ENCODE measurements at places on chromosomes 1 and 21. TPM values are rescaled to one million over a fixed set of nuclear protein-coding genes. Genes with fewer than 3 reads are reported as not detected.
A peak's percentile ranks its signal among the peaks of the same experiment; 100 is the strongest.

DNA sequence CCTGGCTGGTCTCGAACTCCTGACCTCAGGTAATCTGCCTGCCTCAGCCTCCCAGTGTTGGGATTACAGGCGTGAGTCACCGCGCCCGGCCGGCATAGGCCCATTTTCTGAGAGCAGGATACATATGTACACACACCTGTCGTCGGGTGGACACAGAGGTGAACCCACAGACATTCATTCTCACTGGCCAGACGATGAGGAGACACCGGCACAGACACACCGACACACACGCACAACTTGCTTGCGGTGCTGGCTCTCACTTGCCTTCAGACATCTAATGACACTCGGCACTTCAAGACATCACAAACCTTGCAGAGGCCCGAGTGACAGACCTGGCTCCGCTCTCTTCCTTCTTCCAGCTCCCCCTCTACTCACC lies 579 bp downstream of the PTCH2 start:
- DNase-seq = no peak

GRCh38 chr1:209800984-209801834 lies 4.7 kb downstream of the IRF6 start:
- no peak for DNase-seq

DNA sequence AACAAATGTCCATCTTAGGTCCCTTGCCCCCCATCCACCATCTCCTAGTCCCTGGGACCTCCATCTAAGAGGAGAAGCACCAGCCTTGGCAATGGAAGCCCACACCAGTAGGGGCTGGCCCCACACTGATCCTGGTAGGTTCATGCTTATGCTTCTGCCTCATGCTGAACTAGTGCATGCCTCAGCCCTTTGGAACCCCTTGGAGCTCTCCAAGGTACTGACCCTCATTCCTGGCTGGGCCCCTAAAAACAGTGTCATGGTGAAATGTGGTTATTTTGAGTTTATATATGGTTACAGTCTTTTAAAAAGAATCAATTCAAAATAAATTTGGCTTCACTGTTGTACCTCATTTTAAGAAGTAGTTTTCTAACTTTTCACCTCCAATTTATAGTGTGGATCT lies 108.3 kb downstream of the HIVEP3 start:
- peak; percentile 49 for DNase-seq

DNA sequence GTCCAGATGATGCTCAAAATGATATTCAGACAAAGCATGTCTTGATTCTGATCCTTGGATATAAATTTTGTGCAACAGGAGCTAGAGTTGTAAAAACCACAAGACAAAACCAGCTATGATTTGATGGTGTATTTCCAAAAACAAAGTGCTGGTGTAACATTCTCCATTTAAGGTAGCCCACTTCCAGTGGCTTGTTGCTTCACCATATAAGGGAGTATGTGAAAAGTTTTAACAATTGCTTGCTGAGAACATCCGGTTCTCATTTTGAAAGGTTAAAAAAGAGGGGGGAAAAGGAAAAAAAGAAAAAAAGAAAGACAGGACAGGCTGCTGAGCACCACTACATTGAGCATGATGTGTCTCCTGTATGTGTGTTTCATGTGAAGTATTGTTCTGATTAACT lies 123.6 kb downstream of the MACF1 start:
- DNase-seq = no peak

DNA sequence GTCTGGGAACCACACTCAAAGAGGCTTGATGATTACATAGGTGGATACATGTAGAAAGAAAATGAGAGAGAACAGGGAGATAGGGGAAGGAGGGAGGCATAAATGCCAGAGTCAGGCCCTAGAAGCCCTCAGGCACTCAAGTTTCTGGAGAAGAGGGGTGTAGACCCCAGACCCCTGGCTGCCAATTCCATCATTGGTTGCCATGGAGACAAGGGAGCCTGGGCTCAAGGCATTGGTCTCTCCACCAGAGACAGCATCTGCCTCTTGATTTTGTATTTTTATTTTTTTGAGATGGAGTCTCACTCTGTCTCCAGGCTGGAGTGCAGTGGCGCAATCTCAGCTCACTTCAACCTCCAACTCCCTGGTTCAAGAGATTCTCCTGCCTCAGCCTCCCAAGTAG lies 114.3 kb upstream of the GRIK3 start:
- no peak for DNase-seq

- DNase-seq = no peak
These were observed 82.7 kb downstream of the LRRC8D start for GRCh38 chr1:89903550-89903949.

DNA sequence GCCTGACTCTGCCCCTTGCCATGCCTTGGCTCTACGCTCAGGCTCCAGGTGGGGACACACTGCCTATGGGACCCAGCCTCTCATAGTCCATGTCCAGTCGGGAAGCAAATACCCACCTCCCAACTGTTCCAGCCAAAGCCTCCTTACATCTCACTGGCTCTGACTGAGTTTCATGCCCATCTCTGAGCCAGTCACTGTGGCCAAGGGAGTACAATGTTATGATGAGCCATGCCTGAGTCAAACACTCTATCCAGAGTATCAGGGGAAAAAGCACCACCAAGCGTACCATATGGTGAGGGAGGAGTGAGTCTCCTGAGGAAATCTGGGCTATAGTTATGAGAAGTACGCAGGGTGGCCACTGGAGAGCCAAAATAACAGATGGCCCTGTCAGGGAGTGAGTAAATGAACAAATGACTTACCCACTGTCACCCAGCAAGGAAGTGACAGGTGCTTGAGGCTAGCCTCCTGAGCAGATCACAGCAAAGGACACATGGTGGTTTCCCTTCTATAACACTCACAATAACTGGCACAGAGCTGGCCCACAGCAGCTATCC lies 236.6 kb upstream of the GJB5 start:
- DNase-seq = no peak

- DNase-seq = no peak
These were observed 4.7 kb downstream of the SORT1 start for GRCh38 chr1:109392788-109393616.

DNA sequence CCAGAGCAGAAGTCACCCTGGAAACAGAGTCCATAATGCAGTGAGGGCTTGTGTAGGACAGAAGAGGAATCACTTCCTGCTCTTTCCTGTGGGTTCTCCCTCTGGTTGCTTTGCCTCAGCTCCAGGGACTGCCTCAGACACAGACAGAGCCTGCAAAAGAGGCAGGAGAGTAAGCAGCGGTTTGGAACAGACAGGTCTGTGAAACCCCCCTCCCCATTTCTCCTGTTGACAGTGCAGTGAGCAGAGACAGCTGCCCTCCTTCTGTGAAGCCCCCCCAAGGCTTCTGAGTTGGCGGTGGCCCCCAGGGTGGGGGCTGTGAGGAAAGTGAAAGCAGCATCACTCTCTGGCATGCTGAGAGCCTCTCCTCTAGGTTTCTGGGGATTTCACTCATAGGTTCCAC lies 53.0 kb downstream of the MAB21L3 start:
- no peak for DNase-seq

- DNase-seq = no peak
These were observed 1097.8 kb downstream of the TTLL7 start for GRCh38 chr1:82901118-82901517.

- DNase-seq = no peak
These were observed 159.6 kb upstream of the COA6 start for GRCh38 chr1:234213658-234214128.

GRCh38 chr1:172321451-172321850 lies 99.0 kb upstream of the C1orf105 start:
- no peak for DNase-seq

DNA sequence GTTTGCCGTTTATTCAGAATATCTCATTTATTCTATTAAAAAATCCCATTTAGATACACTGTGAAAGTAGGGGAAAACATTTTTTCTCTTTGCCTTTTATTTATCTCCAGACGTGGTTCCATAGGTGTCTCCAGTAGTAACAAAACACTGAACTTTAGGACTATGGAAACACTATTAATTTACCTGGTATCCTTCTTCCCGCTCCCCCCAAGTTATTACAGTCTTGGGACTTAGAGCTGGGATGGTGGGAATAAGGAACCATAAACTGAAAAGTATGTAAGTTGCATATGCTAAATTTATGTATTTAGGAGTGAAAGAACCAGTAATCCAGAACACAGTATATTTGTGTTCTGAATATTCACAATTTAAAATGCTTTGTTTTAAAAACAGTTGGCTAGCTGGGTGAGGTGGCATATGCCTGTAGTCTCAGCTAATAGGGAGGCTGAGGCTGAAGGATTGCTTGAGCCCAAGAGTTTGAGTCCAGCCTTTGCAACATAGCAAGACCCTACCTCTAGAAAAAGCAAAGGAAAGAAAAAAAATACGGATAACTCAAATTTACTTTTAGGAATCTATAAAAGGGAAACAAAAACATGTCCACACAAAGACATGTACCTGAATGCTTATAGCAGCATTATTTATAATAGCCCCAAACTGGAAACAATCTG lies 3.1 kb downstream of the DNAJB4 start:
- DNase-seq = no peak

Gene FCGR1A
- polyA plus RNA-seq = 2.7 TPM

Gene MAST2
- polyA plus RNA-seq = 28.9 TPM

Gene ACTN2
- 0.47 TPM for polyA plus RNA-seq

Gene TNFAIP8L2
- 1.5 TPM for polyA plus RNA-seq

Gene CD5L
- 0.10 TPM for polyA plus RNA-seq

Gene KRTAP19-1
- not detected for polyA plus RNA-seq

Gene PCP4L1
- polyA plus RNA-seq = 0.86 TPM

Gene RNF11
- polyA plus RNA-seq = 150 TPM
